MV-4-11 (cell line): ENCODE measurements at places on chromosomes 3 and 15.

- DNase-seq = no peak
Measured at GRCh38 chr15:40806672-40807027, 239 bp upstream of the ZFYVE19 start.

DNA sequence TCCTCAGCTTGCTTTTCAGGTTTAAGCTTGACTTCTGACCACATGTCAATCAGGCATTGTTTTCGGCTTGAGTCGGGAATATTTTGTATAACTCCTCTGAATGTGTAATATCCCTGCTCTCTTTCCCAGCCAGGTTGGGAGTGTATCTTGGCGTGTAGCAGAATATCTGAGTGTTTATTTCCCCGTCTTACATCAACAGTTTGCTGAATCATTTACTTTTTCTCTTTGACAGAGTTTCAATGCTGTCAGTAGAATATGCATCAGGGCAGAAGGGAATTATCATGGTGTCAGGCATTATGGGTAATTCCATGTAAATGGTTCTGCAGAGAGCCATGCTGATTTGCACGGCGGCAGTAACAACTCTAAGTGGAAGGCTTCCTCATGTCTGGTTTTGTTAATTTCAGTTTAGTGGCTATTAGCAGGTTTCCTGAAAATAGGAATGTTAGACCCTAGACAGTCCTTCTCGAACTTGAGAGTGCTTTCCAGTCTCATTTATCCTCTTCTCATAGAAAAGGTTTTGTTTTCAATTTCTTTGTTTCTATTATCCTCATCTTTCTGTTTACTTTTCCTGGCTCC is 566.3 kb downstream of the AGBL1 start:
- DNase-seq = no peak

DNA sequence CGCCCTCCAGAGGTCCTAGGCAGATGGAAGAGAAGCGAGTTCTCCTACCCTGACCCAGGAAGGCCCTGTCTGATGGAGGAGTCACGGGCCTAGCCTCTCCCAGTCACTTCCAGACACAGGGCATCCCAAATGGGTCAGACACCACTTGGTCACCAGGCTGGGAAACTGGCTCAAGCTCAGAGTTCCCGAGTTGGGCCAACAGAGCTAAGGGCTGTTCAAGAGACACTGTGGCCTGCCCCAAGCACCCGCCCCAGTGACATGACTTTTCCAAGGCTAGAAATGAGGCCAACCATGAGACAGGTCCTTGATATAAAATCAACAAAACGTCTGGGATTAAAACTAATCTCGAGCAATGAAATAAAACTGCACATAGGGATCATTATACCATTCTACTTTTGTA is 113.8 kb downstream of the IQSEC1 start:
- no peak for DNase-seq

DNA sequence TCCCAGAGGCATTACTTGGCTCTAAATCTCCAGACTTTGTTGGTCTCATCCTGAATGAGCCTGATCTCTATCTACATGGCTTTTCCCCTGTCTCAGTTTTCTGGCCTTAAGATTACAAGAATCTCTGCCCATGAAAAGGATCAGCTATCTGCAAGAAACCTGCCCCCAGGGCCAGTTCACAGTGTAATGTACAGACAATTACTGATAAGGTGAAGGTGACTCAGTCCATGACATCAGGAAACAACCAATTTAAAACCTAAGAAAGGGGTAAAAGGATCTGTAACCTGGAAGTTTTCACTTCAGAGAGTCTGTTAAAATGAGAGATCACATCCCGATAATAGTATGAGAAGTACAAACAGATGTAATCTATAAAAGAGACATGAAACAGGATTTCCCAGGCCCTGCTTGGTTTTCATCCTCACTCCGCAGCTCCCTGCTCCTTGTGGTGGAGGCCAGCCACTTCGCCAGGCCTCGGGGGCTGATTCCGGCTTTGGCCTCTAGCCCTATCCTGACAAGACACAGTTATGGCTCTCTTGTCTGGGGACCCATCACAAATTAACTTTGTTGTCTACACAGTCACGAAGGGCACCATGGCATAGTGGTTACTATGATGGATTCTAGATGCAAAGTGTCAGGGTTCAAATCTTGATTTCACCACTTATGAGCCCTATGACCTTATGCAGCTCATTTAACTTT is 136.9 kb downstream of the THSD4 start:
- DNase-seq = no peak

GRCh38 chr3:103909395-103909794 is 1457.3 kb upstream of the ALCAM start:
- DNase-seq = no peak

GRCh38 chr3:79994397-79994796 is 226.6 kb upstream of the ROBO1 start:
- DNase-seq = peak; percentile 25

DNA sequence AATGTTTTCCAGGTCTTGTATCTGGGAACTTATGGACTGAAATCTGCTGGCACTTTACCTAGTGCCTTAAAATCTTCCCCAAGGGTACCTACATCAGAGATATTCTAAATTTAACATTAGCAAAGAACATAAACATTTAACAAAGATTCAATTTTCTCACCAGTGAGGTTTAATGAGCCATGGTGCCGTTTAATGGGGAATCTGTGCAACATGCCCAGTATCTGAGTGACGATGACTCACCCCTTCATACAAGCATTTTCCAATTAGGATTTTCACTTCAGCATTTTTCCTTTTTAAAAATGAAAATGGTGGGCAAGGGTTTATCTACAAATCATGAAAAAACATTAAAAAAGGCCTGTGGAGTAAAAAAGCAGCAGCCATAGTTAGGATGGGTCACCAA is 189.4 kb downstream of the SLC9A9 start:
- DNase-seq = no peak

DNA sequence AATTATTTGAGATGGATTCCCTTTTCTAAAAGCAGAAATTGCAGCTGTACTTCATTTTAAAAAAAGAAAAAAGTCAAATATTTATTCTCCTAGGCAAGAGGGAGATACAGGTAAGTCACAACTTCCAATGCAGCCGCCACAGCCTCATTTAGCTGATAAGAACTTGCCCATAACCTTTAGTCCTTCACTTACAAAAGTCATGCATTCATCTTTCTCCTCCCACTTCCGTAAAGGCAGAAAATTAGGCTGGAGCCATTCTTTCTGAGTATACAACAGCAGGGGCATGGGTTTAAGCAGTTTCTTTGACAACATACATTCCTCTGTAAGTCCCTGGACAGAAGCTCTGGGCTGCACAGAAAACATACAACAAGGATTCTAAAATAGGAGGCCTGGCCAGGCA is 4.3 kb downstream of the SUCLG2 start:
- DNase-seq = no peak

GRCh38 chr15:63555507-63555906 is 41.7 kb upstream of the FBXL22 start:
- no peak for DNase-seq
